ENCODE measurements at places on chromosomes 1 and 21. TPM values are rescaled to one million over a fixed set of nuclear protein-coding genes. Genes with fewer than 3 reads are reported as not detected.

Gene ALPL
- 11.7 TPM for total RNA-seq

Gene TSPEAR
- total RNA-seq: not detected

Gene PDC
- total RNA-seq: not detected

Gene SHE
- 79.3 TPM for total RNA-seq

Gene DISP1
- 27.2 TPM for total RNA-seq

Gene WNT4
- 0.77 TPM for total RNA-seq

Gene ZNF436
- 26.0 TPM for total RNA-seq

Gene CELSR2
- 1.6 TPM for total RNA-seq

Gene FHAD1
- total RNA-seq: 2.1 TPM

Gene NUDC
- 60.8 TPM for total RNA-seq

Gene S100A4
- total RNA-seq: 2.8 TPM

Gene DEPDC1
- 4.6 TPM for total RNA-seq

Gene IFNLR1
- 3.1 TPM for total RNA-seq

Gene ADORA3
- 0.13 TPM for total RNA-seq
